Hematopoietic multipotent progenitor cell treated with erythropoietin and hydrocortisone succinate and interleukin-3 and kit ligand, for 15 days (in vitro differentiated cells): ENCODE measurements at places on chromosomes 13 and 19.

DNA sequence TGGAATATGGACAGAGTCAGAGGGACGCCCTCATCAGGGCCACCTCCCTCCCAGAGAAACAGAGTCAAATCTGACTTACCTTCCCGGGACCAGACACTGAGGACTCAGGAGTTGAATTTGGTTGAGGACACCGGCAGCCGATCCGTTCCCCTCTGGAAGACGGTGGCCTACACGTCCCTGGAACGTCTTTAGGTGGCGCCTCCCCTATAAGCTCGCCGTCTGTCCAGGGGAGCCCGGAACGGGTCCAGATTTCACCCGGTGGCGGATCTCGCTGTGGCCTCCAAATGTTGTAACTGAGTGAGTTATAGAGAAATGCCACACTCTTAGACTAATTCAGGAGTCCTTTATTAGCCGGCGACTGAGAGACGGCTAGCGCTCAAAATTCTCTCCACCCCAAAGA, 9.0 kb downstream of the TNFSF14 start:
- no peak for DNase-seq

GRCh38 chr19:35559281-35559659, 4.2 kb downstream of the ATP4A start:
- no peak for DNase-seq

- DNase-seq: no peak
Measured at GRCh38 chr19:20858861-20859260, 64.2 kb upstream of the ZNF85 start.

DNA sequence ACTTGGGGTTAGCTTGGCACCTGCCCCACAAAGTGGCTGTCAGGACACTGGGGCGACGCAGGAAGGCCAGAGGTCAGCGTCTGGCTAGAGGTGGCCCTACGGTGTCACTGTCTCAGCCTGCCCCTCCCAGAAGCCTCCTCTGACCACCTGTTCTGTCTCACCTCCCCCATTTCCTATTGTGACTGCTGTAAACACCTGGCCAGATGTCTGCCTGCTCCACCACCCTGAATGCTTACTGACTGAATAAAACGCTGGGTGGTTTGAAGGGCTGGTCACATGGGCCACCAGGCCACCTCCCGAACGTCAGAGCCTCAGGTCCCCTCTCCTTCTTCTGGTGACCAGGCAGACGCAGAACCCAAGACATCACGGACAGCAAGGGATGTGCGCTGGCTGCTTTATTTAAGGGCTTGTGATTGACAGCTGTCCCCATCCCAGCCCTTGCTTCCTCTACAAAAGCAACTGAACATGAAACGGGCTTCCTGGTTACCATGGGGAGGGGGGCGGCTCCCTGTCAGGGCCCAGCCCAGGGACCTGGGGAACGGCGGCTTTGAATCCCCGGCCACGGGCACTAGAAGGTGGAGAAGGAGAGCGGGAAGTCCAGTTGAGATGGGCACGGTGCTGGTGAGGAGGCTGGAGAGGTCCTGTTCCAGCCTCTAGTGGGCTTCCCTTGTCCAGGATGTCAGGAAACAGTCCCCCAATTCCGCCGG, 6.2 kb downstream of the ELOF1 start:
- DNase-seq: no peak

- DNase-seq: no peak
Measured at GRCh38 chr19:738509-739128, 12.3 kb upstream of the MISP start.

- no peak for DNase-seq
Measured at GRCh38 chr19:33040994-33041827, 23.5 kb downstream of the RHPN2 start.

GRCh38 chr19:31254180-31254551, 95.1 kb downstream of the TSHZ3 start:
- DNase-seq: no peak

GRCh38 chr13:99197117-99197651, 3.5 kb upstream of the UBAC2 start:
- DNase-seq: no peak

DNA sequence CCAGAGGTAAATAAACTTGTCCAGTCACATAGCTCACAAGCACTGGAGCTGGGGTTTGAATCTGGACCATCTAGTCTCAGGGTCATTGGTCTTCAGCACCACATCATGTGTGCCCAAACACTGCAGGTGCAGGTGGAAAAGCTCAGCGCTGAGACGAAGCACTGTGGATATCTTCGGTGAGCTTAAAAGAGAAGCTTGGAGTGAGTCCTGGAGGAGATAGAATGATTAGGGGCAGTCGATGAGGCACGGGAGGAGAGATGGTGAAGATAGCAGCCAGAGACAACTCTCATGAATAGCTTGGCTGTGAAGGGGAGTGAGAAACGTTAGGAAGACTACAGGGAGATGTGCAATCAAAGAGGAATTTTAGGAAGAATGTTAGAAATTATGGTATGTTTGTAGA, 389.3 kb downstream of the FGF9 start:
- DNase-seq: no peak

- DNase-seq: no peak
Measured at GRCh38 chr19:2549701-2550191, 73.8 kb downstream of the GADD45B start.

DNA sequence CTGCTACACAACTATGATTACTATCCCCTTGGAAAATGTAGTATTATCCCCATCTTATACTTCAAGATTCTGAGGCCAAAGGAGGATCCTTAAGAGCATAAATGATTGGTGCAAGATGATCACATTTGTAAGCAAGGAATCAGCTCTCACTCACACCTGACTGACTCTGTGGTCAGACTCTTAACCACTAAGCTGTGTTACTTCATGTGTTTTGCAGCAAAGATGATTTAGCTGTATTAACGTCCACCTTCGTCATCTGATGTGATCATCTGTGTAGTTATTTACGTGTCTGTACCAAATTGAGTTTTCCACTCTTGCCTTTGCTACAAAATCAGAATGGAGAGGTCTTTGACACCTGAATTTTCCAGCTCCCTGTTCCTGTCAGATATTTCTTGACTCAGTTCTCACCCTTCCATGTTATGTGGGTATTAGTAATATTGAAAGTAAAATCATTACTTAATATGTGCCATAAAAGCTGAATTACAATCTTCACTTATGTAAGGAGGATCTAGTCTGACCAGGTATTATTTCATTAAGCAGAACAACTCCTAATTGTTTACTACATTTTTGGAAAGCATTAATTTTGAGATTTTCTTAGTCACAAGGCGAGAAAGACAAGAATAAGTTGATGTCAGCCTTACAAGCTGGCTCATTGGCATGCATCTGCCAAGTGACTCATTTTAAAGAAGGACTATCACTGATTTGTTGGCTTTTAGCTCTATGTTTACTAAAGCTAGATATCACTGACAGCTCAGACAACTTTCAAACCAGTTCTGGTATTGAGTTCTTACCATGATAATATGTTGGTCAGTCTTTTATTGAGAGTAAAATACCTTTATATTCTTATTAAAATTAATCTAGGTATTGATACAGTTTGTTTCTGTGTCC, 1279.8 kb upstream of the PCDH9 start:
- no peak for DNase-seq

DNA sequence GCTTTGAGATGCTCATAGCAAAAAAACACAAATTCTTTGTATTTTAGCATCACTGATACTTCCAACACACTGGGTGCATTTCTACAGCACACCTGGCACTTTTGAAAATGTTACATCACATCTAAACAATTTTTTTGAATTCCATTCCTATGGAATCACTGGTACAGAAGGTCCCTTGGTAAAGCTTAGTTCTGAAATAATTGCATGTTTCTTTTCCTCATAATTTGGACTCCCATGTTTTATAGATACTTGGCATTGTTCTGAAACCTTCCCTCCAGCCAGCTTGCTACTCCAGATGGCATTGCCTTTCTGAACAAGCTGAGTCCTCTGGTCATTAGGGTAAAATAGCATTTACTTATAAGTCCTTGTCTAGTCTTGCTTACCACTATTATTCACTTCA, 481.3 kb upstream of the GPC6 start:
- DNase-seq: no peak

DNA sequence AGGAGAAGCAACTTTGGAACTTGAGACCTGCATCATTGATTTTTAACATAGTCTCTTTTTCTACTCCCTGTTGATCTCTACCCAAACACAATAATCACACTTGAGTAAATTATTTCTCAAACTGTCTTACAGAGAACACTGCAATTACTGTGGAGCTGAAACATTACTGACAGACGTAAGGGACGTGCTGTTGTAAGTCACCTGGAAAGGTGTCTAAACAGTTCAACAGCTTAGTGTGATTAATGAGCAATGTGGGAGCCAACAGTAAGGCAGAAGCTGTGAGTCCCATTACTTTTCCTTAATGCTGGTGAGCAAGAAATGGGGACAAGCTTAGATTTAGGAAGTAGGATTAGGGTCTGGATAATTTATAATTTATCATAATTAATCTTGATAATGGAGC, 265.7 kb downstream of the DLEU7 start:
- no peak for DNase-seq

GRCh38 chr13:22940736-22941135, 240.0 kb upstream of the SGCG start:
- no peak for DNase-seq

- no peak for DNase-seq
Measured at GRCh38 chr19:51372021-51372648, 319 bp downstream of the NKG7 start.

- no peak for DNase-seq
Measured at GRCh38 chr19:5644037-5644436, 21.2 kb downstream of the SAFB start.

- no peak for DNase-seq
Measured at GRCh38 chr13:79749984-79750551, 269.1 kb downstream of the NDFIP2 start.

DNA sequence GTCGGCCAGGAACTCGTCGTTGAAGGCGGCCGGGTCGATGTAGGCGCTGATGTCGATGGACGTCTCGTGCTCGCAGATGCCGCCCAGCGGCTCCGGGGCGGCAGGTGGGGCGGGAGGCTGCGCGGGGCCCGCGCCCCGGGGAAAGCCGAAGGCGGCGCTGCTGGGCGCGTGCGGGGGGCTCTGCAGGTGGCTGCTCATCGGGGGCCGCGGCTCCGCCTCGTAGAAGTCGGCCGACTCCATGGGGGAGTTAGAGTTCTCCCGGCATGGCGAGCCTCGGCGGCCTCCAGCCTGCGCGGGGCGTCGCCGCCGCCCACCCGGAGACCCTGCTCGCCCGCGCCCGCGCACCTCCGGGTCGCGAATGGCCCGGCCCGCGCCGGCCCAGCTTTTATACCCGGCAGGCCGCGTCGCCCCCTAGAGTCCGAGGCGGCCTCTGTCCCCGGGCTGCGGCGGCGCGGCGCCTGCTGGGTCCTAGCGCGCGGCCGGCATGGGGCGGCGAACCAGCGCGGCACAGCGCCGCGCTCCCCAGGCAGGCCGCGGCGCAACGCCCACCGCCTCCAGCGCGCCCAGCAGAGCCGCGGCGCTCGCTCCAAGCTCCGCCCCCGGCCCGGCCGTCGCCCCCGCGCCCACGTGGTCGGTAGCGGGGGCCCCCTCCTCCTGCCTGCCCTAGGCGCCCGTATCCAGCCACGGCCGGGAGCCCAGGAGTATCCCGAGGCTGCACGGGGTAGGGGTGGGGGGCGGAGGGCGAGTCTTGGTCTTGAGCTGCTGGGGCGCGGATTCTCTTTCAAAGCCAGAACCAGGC, at the start of gene CEBPA:
CEBPA (minus strand) TSS at position 360 of the 799 bp plus-strand sequence; CDS start at position 240, 120 bp downstream.
- DNase-seq: no peak

- no peak for DNase-seq
Measured at GRCh38 chr19:8214802-8215201, 5.6 kb downstream of the CERS4 start.

DNA sequence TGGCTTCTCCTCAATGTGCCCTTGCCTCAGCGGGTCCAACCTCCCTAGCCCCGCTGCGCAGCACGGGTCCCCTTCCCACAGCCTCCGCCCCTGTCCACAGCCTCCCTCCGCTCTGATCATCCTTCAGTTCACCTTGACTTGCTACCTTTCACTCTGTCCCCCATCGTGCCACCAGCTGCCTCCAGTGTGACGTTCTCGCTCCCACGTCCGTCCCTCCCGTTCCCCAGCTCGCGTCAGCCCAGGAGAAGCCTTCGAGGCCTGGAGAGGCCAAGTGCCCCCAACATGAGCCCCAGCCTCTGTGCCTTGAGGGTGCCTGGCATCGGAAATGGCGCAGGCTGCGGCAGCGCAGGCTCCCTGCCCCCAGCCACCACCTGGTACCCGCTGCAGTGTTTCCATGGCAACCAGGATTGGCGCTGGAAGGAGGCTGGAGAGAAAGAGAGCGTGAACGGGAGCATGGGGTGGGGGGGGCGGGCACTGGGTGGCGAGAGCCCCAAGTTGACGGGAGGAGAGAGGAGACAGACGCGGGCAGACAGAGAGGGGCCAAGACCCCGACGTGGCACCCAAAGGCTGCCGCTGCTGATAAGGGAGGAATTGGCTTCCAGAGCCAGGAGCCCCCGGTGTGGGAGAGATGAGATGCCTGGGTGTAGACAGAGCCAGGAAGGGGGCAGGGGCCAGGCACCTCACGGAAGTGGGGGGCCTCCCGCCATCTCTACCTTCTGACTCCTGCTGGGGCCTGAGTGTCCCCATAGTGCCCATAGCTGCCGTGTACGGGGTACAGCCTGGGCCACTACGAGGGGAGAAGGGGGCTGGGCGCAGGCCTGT, 844 bp upstream of the ASPDH start:
- DNase-seq: no peak

DNA sequence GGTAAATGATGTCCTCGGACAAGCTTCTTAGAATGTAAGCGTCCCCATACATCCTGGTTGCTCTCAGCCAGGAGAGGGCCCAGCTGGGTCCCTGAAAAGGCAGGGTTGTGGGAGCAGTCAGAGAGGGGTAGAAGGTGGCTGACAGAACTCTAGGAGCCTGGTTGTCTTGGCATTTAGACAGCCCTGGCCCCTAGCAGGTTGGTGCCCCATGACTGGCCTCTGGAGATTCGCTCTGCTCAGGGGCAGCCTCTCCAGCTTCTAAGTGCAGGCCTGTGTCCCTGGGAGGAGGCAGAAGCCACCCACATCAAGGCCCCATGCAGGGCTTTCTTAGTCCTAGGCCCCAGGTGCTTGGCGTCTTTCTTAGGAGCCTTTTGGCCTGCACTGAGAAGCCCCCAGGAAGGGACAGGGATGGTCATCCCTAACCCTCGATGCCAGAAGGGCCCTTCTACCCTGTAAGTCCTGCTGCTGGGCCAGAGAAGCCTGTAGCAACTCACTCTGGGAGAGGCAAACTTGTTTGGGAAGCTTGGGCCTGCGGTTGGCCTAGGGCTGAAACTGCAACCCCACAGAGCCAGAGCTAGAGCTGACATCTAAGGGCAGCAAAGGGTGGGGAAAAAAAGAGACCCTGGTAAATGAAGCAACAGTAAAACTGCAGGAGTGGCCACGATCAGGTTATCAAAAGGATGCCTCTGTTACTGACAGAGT, 2.8 kb upstream of the CDX2 start:
- DNase-seq: no peak

GRCh38 chr13:19668778-19669177, 35.3 kb downstream of the MPHOSPH8 start:
- DNase-seq: no peak

GRCh38 chr13:100630555-100630954, 42.0 kb upstream of the GGACT start:
- DNase-seq: no peak

DNA sequence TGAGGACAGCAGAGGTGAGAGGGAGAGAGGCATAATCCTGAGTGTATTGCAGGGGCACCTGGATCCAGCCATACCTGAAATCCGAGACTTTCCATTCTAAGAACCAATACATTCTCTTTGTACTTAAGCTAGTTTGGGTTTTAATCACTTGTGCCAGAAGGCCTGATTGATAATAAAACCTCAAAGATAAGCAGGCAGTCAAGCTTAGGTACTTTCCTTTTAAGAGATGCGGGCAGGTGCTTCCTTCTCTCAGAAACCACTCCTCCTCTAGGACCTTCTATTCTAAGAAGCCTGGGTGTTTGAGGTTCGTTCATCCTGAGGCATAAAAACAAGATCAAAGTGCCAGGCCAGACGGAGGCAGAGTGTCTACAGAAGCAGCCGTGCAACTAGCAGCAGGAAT, 22.2 kb downstream of the FAM187B start:
- no peak for DNase-seq
